ENCODE measurements at places on chromosomes 7 and 10.

DNA sequence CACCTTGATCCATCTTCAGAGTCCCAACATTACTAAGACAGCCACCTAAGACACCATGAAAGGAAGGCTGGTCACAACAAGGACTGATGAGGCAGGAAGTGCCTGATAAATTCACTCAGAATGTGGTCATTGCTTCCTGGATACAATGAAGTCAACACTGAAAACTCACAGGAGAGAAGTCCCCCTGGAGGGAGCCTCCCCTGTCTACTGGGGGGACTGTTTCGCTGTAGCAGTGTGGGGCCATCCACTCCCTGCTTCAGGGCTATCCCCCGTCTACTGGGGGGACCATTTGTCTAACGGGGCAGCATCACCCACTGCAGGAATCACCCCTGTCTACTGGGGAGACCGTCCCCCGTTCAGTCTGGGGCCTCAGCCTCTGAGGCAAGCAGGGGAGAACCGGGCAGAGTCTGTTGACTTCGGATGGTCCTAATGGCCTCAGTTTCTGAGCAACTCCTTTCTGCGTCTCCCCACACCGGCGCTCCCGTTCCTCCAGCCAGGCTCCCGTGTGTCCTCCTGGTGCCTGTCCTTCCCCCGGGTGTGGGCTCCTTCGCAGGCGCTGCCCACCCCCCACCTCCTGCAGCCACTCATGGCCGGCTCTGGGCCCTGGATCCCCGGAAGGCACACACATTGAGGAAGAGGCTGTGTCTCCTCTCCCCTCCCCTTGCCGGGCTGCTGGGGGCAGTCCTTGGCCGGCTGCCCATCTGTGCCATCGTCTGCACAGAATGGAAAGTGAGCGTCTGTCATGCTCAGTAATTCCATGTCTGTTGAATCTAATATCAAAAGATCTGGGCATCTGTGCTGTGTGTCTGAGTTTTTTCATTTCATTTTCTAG lies 59.9 kb upstream of the DNAJB6 start:
- no peak for DNase-seq

- no peak for DNase-seq
These were observed 92.1 kb downstream of the EBF3 start for GRCh38 chr10:129871966-129872365.

DNA sequence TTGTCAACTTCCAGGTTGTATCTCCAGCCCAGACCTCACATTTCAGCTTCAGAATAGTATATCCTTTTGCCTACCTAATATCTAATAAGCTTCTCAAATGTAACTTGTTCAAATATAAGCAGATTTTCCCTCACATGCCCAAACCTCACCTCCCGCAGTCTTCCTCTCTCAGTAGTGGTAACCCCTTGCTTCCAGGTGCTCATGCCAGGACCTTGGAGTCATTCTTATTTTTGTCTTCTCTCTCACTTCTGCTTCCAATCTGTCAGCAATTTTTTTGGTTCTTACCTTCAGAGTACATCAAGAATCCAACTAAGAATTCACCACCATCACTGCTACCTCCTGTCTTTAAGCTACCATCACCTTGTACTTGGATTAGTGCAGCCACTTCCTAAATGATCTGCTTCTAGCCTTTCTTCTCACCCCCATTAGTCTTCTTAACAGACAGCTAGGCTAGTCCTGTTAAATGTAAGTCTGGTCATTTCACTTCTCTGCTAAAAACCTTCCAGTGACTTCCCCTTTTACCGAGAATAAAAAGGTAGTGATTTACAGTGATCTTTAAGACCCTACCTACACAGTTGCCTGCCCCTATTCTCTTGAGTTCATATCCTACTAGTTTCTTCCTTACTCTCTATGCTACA lies 14.0 kb downstream of the ANKIB1 start:
- no peak for DNase-seq

- DNase-seq, result no peak
These were observed 72.6 kb downstream of the ADAM12 start for GRCh38 chr10:126315494-126316177.

DNA sequence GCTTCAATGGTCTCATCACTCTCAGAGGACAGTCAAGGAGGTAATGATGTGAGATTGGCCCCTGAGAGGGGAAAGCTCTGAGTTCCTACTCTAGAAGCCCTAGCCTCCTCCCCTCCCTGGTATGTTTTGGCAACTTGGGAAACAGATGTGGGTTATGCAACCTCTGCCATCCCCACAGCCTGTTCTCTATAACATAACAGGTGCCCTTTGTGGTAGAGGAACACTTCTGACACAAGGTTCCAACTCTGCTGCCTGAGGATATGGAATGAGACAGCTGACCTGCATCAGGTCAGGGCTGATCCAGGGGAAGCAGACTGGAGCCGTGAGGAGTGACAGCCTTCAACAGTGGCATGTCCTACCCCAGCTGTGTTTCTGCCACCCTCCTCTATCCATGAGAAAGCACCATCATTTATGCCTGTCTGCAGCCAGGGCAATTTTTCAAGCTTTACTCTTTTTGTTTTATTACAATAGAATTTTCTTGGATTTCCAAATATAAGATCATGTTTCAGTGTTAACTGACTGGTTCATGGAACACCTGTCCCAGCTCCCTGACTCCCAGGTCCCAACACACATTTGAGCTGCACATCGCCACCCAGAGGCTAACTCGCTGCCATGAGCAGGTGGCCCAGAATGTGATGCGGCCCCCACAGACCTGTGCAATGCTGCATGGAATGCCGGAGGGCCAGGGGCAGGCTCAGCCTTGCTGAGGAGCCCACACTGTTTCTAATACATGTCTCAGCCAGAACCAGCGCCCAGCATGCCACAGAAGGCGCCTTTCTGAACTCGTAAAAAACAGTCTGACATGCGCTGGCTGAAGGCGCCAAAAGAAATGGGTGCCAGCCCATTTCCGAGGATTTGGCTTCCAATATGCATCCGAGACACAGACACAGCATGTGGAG lies 124.8 kb upstream of the CHST15 start:
- no peak for DNase-seq

GRCh38 chr7:149625340-149625946 lies 127.8 kb upstream of the ZNF746 start:
- DNase-seq, result peak; percentile 38

GRCh38 chr7:116809636-116810266 lies 52.6 kb upstream of the CAPZA2 start:
- peak; percentile 77 for DNase-seq

- DNase-seq, result no peak
These were observed 47.4 kb upstream of the FAM180A start for GRCh38 chr7:135795846-135796570.

GRCh38 chr10:16732376-16732775 lies 84.8 kb downstream of the RSU1 start:
- DNase-seq, result no peak

DNA sequence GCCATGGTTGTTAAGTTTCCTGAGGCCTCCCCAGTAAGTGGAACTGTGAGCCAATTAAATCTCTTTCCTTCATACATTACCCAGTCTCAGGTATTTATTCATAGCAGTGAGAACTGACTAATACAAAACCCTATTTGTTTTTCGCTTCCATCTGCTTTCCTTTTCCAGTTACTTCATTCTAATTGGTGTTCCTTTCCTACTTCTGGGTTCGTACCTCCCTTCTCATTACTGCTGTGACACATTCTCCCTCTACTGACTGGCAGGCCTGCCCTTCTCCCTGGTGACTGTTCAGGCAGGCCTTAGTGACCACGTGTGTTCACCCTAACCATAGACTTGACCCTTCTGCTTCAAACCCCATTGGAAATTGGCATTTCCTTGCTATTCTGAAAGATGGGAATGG lies 37.7 kb downstream of the MTURN start:
- no peak for DNase-seq

GRCh38 chr10:111083222-111084095 lies 6.6 kb downstream of the ADRA2A start:
- no peak for DNase-seq

DNA sequence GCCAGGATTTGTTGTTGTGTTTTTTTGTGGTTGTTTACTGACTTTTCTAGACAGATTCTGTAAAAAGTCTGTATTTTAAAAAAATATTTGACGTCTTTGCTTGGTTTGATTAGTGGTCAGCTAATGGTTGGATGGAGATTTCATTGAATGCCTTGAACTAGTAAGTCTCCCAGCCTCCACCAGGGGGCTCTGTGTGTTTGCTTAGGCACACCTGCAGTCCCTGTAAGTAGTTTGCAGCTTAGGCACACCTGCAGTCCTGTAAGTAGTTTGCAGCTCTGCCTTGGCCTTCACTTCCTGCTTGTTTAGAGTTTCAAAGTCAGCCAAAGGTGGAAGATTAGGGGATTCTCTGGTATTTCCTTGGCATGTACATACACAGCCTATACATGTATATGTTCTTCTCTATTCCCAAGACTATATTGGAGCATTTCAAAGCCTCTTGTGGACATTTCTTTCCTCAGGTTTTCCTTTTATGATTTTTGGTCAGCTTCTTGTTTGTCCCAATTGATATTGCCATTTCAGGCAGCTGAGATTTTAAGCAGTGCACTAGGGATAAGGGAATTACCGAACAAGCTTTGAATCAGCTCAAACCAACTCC lies 101.6 kb downstream of the CCSER2 start:
- DNase-seq, result peak; percentile 55

DNA sequence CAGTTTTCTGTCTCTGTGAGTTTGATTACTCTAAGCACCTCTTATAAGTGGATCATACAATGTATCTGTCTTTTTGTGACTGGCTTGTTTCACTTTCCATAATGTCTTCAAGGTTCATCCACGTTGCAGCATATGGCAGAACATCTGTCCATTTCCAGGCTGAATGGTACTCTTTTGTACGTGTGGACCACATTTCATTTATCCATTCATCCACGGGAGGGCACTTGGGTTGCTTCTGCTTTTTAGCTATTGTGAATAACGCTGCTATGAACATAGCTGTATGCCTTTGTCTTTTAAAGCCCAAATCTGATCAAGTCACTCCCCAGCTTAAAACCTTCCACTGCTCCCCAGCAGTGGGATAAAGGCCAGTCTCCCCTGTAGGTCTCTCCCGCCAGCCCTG lies 31.5 kb downstream of the EGFR start:
- no peak for DNase-seq

GRCh38 chr7:132312531-132313055 lies 263.7 kb downstream of the PLXNA4 start:
- DNase-seq, result no peak

DNA sequence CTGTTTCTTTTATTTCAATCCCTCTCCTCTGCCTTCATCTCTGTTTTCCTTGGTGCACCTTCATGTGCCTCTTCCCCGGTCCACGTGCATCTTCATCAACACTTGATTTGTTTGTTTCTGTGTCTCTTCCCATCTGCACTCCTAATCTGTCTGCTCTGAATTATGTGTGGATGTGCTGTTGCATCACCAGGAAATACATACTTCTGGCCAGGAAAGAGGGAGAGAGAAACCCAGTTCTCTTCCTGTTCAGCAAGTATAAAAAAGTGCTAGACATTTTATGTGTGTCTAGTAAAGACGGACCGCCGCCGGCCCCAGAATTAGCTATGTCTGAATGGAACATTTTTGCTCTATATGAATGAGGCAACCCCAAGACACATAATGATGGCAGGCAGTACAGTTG lies 93.8 kb downstream of the CALD1 start:
- no peak for DNase-seq

DNA sequence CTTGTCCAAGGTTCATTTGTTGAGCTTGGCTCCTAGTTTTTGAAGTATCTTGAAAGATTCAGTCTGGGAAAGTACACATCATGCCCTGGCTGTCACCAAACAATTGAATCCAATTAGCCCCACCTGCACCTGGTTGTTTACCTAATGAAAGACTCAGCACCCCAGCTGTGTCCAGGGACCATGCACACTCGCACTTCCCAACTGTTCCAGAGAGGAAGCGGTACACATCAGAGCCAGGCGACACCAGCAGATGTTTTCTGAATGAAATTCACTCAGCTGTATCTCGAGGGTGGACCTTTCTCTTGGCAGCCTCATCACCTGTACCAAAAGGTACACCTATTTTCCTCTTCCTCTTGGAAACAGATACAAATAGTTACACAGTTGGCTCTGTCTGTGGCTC lies 216.4 kb upstream of the LRGUK start:
- no peak for DNase-seq

DNA sequence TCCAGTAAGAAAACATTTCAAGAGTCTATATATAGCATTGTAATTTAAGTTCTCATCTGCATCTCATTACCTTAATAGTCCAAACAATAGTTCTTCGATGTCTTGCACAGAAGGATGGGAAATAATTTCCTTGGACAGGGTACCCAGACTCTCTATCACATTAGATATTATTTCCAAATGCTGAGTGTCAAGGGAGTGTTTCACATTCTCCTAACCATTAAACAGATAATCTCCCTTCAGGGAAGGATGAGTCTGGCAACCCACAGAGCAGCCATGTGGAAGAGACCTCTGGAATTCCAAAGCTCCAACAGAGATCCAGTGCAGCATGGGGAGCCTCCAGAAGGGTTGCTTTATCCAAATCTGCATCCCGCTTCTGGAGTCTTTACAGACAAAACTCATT lies 89.6 kb downstream of the FZD1 start:
- DNase-seq, result no peak

DNA sequence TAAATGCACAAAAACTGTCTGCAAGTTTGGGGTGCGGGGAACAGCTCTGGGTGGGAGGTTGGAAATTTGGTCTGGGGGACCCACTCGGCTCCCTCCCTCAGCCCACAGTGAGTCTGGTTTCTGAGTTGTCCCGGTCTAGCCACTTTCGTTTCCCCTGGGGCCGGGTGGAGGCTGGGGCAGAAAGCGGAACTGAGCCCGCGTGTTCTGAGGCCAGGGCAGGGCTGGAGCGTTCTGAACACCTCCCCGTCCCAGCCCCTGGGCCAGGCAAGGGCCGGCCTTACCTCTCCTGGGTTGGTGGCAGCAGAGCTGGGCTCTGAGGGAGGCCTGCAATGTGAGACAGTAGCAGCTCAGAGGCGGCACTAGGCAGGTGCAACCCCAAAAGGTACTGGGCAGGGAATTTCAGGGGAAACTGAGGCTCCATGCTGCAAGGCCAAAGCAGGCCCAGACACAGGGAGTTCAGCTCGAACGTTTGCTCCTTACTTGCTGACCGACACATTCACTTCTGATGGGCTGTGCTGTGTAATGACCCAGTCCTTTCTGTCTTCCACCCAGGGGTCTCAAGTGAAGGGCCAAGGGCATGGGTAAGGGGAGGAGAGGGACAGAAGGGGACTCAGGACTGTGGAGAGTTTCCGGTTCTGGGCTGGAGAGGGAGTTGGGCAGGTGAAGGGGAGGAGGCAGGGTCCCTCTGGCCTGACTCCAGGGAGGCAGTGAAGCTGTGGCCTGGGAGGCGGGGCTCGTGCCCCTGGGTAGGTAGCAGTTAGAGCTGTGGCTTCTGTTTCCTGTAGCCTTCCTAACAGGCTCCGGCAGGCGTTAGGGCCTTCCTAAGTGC lies 3.0 kb downstream of the IRF5 start:
- no peak for DNase-seq

DNA sequence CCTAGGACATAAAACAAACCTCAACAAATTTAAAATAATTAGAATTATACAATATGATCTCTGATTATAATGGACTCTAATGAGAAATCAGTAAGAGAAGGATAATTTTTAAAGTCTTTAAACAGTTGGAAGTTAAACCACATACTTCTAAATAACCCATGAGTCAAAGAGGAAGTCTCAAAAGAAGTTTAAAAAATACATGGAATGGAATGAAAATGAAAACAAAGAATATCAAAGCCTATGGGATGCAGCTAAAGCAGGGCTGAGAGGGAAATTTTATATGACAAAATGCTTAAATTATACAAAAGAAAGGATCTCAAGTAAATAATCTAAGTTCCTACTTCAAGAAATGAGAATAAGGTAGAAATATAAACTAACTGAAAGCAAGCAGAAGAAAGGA lies 460.5 kb downstream of the RPS24 start:
- no peak for DNase-seq

Measured in Panc1 (cell line).